ENCODE measurements at places on chromosomes 7 and 10.

DNA sequence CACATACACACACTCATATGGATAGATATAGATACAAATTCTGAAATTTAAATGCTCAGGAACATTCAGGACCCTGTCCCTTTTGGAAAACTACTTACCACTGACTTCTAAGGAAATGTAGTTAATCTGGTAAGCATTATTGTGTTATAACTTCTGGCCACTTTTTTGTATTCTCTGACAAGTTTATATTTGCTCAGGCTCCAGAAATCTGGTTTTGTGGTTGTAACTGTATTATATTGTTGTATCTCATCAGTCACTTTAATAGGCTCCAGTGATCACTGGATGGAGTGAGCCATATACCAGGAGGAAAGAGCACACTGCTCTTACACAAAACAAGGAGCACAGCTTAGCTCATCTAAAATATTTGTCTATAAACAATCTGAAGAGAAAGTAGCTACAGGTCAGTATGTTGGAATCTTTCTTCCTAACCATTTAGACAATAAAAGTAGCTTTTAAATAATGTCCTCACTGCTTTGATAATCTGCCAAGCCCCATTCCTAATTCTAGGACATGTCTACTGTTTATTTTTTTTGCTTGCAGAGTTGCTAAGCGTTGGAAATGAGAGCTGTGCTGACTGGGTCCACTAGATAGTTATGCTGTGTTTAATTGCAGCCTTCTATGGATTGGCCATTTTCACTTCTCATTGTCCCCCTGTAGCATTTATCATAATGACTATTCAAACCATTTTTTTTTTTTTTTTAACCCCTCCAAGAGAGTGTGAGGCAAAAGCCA, 43.8 kb downstream of the SMNDC1 start:
- no peak for DNase-seq

DNA sequence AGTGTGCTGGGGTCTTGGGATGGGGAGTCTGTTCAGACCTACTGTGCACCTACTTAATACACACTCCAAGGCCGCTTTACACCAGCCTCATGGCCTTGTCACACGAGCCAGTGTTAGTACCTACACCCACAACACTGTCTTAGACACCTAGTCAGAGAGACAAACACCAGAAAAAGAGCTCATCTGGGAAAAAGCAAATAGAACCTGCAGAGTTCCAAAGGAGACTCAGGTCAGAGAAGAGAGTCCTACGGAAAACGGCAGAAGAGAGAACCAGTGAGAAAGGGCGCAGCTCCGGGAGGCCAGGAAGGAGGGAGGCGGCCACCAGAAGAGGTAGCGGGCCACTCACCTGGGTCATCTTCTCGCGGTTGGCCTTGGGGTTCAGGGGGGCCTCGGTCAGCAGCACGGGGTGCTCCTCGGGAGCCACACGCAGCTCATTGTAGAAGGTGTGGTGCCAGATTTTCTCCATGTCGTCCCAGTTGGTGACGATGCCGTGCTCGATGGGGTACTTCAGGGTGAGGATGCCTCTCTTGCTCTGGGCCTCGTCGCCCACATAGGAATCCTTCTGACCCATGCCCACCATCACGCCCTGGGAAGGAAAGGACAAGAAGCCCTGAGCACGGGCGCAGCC, 105.3 kb upstream of the TNRC18 start:
- DNase-seq: no peak

DNA sequence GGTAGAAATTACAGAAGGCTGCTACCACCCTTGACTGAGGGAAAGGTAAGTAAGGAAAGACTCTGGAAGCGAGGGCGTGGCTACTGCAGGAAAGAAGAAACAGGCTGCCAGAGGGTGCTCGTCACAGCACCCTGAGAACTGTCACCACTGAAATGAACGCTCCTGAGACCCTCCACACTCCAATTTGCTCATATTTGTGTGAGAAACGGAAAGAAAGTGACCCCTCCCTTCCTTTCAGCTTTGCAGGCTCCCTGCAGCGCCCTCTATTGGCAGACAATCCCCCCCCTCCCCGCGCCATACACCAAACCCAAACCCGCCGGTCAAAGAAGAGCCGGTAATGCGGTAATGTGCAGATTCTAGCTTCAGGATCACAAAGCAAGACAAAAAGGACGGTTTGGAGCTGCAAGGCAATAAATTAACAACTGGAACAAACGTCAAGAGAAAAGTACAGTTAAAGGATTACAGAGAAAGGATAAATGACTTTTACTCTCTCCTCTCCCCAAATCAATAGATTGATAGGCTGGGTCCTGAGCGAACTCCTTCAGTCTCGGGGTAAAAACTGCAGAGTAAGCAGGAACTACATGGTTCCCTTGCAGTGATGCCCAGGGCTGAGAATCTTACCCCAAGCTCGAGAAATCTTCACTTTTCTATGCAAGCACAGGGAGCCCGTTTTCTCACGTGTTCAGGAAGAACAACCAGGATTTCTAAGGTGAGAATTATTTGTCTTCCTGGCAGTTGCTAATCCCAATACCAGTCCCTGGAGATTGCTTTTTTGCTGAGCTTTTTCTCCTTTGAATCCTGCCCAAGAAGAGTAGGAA, 47.6 kb downstream of the STEAP1B start:
- no peak for DNase-seq

GRCh38 chr10:34862892-34863291, 47.8 kb upstream of the PARD3 start:
- no peak for DNase-seq
